Body of pancreas (tissue), 4 donors: ENCODE measurements at places on chromosomes 3 and 15. TPM values are rescaled to one million over a fixed set of nuclear protein-coding genes. Genes with fewer than 3 reads are reported as not detected.

ALCAM gene
- total RNA-seq, result 34.8 TPM

CRYGS gene
- 5.9 TPM for total RNA-seq

SLC9C1 gene
- not detected for total RNA-seq

COMMD4 gene
- 35.3 TPM for total RNA-seq

SEMA3G gene
- 3.9 TPM for total RNA-seq

ZBED2 gene
- not detected for total RNA-seq

IGF2BP2 gene
- total RNA-seq, result 19.4 TPM

TRIM71 gene
- total RNA-seq, result not detected

ITPKA gene
- 0.52 TPM for total RNA-seq

PLAAT1 gene
- not detected for total RNA-seq

ARPIN gene
- total RNA-seq, result 23.1 TPM

ZCWPW2 gene
- 1.3 TPM for total RNA-seq

RASL12 gene
- 3.1 TPM for total RNA-seq

ROPN1 gene
- total RNA-seq, result not detected

CMTM8 gene
- total RNA-seq, result 22.7 TPM

UQCC5 gene
- 0.78 TPM for total RNA-seq

ROBO2 gene
- total RNA-seq, result 3.0 TPM

PTPRG gene
- 23.9 TPM for total RNA-seq

CPNE9 gene
- total RNA-seq, result not detected

GRAMD2A gene
- total RNA-seq, result not detected

GANC gene
- 11.9 TPM for total RNA-seq

GOLGA6A gene
- not detected for total RNA-seq

RTP3 gene
- total RNA-seq, result not detected

KLHL40 gene
- not detected for total RNA-seq

PLCL2 gene
- 13.7 TPM for total RNA-seq

NEK10 gene
- 0.33 TPM for total RNA-seq

STAG1 gene
- 26.2 TPM for total RNA-seq

LYSMD4 gene
- 12.5 TPM for total RNA-seq

SAXO2 gene
- total RNA-seq, result 0.26 TPM

GOLGA6L10 gene
- total RNA-seq, result 2.9 TPM

ARL14 gene
- 2.3 TPM for total RNA-seq

PLA2G4E gene
- not detected for total RNA-seq

EPHB3 gene
- total RNA-seq, result 7.9 TPM

STAB1 gene
- 55.3 TPM for total RNA-seq

HHATL gene
- total RNA-seq, result not detected

LRRIQ4 gene
- not detected for total RNA-seq

TMIE gene
- not detected for total RNA-seq

ATP13A4 gene
- total RNA-seq, result 14.3 TPM

HYAL1 gene
- total RNA-seq, result 20.4 TPM

CPNE4 gene
- not detected for total RNA-seq

CFAP91 gene
- total RNA-seq, result 47.8 TPM

CADPS gene
- total RNA-seq, result 22.1 TPM

PAQR5 gene
- 6.5 TPM for total RNA-seq

HLTF gene
- 15.3 TPM for total RNA-seq

RBM6 gene
- total RNA-seq, result 123 TPM

TAMM41 gene
- 10.9 TPM for total RNA-seq

ABCC5 gene
- total RNA-seq, result 17.1 TPM

UBAP1L gene
- total RNA-seq, result 3.4 TPM

DALRD3 gene
- total RNA-seq, result 72.6 TPM

WDR72 gene
- total RNA-seq, result 5.4 TPM

MST1R gene
- 12.2 TPM for total RNA-seq

MAN2C1 gene
- total RNA-seq, result 186 TPM

CRTC3 gene
- 10.5 TPM for total RNA-seq

BLOC1S6 gene
- total RNA-seq, result 18.5 TPM

LTK gene
- total RNA-seq, result not detected
